ENCODE measurements at places on chromosomes 11 and 22.

GRCh38 chr11:62588966-62589637, 2.2 kb downstream of the TUT1 start:
- DNase-seq: peak; percentile 35

DNA sequence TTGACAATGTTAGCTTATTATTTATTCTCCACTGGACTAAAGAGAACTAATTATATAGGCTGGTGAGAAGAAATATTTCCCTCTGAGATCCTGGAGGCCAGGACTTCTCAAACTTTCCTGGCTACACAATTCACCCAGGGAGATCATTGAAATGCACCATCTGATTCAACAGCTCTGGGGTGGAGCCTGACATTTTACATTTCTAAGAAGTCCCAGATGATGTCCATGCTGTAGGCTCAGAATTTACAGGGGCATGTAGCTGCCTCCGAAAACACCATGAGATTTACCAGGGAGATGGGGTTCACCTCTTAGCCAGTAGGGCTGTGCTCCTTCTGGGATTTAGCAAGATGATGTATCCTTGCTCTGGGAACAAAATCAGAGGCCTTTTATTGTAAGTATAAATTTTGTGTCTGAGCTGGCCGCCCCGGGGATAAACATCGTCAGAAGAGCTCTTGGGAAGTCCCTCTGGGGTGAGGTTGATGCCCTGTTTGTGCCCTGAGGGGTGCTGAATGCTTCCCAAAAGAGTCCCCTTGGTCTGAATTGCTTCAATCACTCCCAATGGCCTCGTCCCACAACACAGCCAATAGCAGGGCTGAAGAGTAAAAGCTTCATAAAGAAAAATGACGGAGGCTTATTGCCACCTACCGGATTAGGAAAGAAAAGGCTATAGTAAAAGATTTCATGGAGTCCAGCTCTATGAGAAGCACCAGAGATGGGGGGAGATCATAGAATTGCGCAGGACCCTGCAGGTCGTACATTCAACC, 33.4 kb upstream of the API5 start:
- DNase-seq: no peak

DNA sequence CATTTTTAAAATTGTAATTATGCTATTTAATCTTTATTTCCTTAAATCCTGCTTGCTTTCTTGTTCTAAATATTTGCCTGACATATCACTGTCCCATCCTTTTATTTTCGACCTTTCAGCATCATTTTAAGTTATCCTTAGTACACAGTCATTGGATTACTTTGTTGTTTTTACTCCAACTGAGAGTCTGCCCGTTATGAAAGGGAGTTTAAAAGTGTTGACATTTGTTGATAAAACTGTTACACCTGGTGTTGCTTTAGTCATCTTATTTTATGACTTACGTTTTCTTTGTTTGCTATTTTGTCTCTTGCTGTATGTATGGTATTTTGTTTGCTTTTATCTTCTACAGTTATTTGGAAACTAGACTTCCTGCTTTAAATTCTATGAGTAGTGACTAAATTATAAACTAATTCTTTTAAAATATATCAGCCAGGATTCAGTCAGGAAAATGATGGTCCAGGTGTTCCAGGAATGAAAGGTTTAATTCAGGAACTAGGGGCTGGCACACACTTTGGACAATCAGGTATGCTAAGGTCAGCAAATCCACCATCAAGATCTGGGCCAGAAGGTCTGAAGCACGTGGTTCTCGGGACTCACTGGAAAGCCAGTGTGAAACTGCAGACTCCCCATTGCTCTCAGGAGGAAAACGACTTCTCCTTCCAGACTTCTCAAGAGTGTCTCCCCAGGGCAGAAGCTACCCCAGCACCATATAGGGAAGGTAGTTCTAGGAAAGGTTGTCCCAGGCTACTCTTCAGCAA, 86.0 kb downstream of the RASSF10 start:
- DNase-seq: no peak

- no peak for DNase-seq
Measured at GRCh38 chr11:45647329-45647728, 18.1 kb downstream of the CHST1 start.

GRCh38 chr11:32817181-32817851, 12.4 kb upstream of the PRRG4 start:
- DNase-seq: no peak

DNA sequence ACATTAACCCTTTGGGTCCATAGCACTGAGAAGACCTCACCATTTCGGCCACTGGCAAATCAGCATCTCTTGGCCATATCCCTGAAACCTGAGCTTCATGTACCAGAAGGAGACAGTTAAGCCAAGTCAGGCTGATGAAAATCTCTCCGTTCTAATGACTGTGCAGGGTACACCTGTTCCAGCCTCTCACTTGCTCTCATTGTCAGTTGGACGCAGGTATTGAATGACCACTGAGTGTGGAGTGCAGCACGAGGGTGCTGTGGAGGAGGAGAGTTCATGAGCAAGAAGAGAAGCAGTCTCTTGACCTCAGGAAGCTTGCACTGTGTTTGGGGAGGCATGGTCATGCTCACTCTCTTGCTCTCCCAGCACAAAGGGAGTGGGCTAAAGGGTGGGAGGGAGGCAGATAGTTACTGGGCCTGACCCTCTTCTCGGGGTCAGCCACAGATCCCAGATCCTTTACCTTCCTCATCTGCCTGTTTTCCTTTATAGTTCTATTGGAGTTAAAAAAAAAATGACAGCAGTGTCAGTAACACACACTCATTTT, 65.2 kb downstream of the ZBTB16 start:
- DNase-seq: peak; percentile 82

DNA sequence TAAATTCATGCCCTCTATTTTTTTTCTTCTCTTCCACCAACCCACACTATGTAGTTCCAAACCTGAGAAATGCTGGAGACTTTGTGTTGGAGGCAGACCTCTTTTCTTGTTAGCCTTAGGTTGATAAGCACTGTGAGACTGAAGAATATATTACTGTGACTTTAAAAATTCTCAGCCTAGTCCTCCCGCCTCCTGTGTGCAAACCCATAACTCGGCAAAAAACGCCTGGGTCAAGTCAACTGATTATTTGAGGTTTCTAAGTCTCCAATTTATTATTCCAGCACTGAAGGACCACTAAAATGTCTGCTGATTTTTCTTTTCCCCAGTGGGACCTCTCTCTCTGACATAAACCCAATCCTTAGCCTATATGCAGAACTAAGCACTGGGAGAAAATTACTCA, 1946.0 kb upstream of the RAG2 start:
- no peak for DNase-seq
